Activated CD4-positive, alpha-beta T cell treated with anti-CD3 and anti-CD28 coated beads, Interleukin-2, Interleukin-6, amounts not matched to agents 100 ng/mL and 50 ng/mL, durations not matched to agents 16 hours and 8 hours (primary cell): ENCODE measurements at places on chromosomes 3 and 15.

GRCh38 chr3:15112011-15112410 lies 13.1 kb upstream of the RBSN start:
- no peak for DNase-seq

GRCh38 chr3:186105543-186105942 lies 3.3 kb downstream of the ETV5 start:
- no peak for DNase-seq

- peak; percentile 74 for DNase-seq
Measured at GRCh38 chr15:70528270-70528706, 235.1 kb downstream of the UACA start.

DNA sequence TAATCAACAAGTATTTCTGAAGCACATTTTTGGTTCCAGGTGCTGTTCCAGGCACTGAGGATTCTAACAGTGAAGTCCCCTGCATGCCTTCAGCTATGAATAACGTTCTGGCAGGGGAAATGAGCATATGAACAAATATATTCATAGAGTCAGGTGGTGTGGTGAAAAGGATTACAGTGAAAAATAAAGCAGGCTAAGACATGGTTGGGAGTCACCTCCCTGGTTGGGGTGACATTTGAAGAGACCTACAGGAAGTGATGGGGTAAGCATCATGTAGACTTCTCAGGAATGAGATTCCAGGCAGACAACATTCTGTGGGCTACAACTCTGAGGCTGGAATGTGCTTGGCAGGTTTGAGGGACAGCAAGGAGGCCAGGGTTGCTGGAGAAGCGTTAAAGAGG lies 15.0 kb downstream of the FRMD4B start:
- no peak for DNase-seq
